ENCODE measurements at places on chromosomes 4 and X.

DNA sequence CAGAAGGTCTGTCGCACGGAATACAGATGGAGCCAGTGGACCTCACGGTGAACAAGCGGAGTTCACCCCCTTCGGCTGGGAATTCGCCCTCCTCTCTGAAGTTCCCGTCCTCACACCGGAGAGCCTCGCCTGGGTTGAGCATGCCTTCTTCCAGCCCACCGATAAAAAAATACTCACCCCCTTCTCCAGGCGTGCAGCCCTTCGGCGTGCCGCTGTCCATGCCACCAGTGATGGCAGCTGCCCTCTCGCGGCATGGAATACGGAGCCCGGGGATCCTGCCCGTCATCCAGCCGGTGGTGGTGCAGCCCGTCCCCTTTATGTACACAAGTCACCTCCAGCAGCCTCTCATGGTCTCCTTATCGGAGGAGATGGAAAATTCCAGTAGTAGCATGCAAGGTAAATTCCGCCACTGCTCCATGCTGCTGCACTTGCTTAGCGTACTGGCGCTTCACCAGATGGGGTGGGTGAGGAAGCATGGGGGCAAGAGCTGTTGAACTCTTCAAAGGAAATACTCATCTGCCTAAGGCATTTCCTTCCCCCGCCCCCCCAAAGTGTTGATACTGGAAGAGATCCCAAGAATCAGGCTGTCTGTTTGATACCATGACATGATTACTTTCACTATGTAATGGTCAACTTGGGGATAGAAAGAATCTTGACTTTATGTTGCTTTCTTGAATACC lies 24.8 kb downstream of the KLF3 start:
- no peak for DNase-seq

DNA sequence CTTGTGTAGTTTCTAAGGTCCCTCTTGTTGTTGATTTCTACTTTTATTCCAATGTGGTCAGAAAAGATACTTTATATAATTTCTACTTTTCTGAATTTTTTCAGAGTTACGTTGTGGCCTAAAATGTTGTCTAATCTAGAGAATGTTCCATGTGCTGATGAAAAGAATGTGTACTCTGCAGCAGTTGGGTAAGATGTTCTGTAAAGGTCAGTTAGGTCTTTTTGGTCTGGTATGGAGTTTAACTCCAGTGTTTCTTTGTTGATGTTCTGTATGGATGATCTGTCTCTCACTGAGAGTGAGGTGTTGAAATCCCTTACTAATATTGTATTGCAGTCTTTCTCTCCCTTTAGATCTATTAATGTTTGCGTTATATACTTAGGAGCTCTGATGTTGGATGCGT lies 37.0 kb upstream of the GPRIN3 start:
- no peak for DNase-seq

GRCh38 chr4:61070269-61070668 lies 129.9 kb upstream of the ADGRL3 start:
- DNase-seq: no peak

DNA sequence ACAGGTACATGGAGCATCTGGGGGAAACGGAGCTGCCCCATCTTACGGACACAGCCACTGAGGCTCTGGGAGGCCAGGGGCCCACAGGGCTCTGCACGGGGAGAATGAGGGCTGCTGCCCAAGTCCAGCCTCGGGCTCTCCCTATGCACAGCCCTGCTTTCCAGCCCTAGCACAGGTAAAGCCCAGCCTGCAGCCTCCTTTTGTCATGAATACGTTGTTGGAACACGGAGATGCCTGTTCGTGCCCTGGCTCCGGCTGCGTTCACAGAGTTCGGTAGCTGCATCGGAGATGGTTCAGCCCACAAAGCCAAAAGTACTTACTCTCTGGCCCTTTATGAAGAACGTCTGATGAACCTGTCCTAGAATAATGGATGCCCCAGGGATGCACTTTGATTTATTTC lies 68.7 kb upstream of the AFAP1 start:
- DNase-seq: no peak

DNA sequence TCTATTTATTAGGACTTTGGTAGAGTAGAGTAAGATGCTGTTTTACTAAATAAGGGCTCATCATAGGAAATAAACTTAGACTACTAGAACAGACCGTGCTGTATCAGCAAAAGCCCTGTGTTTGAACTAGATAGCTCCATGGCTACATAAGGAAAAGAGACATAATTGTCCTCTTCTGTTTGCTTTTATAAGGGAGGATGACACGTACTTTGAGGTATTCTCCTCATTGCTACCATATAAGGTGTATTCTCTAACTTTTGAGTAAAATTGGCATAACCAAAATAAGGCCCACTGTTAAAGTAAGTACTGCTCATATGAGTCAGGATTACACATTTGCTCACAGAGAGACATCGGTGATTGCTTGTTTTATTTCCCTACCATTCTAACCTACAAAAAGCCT lies 64.3 kb downstream of the PDLIM5 start:
- DNase-seq: no peak
